Fibroblast of skin of left biceps (primary cell): ENCODE measurements at places on chromosomes 4 and X.
A peak's percentile ranks its signal among the peaks of the same experiment; 100 is the strongest.

- no peak for DNase-seq
These were observed 459.7 kb upstream of the TRAM1L1 start for GRCh38 chr4:117545039-117545438.

DNA sequence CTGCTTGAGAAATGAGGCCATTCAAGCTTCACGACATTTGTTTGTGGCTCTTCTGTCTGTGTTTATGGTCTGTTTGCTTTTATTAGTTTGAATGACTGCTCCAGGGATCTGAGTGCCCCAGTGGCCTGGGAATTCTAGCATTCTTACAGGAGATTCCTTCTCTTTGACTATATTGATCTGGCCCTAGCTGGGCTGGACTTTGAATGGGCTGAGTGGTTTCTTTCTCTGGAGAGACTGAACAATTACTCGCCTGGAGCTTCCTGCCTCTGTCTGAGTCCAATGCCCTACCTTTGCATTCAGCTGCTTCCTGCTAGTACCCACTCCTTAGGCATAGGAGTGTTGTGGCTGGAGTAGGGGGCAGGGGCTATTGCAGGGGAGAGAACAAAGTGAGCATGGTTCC, 51.2 kb upstream of the EDA start:
- no peak for DNase-seq

GRCh38 chrX:9775930-9776329, 10.3 kb upstream of the GPR143 start:
- no peak for DNase-seq

DNA sequence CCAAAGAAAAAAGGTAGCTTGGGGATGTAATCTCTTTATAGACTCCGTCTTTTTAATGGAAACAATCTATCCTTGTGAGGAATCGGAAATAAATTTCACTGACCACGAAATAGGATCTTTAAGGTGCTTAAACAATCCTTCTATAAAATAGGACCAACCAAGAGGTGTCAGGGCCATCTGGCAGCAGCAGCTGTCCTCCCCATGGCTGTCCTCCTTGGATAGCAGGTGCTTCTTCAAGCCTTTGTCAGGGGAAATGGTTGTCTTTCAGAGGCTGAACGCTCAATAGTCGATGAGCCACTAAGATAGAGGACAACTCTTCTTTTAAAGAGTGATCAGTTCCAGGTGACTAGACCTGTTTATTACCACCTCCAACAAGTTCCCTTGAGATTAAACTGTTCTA, 231.0 kb downstream of the ADGRL3 start:
- no peak for DNase-seq

DNA sequence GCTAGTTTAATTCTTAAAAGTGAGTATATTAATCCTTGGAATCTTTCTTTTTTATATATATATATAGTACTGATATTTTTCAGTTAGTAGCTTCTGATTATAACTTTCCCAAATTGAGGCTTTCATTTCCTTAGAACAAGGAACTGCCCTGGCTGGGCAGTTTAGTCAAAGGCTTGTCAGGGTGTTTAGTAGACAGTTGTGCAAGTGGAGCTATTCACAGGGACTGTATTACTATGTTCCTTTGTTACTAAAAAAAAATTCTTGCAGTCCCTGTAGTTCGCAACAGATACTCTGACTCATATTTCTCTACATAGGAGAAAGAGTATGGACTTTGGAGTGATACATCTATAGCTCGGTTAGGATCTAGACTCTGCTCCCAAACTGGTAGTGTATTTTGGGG, 20.8 kb downstream of the USO1 start:
- no peak for DNase-seq

DNA sequence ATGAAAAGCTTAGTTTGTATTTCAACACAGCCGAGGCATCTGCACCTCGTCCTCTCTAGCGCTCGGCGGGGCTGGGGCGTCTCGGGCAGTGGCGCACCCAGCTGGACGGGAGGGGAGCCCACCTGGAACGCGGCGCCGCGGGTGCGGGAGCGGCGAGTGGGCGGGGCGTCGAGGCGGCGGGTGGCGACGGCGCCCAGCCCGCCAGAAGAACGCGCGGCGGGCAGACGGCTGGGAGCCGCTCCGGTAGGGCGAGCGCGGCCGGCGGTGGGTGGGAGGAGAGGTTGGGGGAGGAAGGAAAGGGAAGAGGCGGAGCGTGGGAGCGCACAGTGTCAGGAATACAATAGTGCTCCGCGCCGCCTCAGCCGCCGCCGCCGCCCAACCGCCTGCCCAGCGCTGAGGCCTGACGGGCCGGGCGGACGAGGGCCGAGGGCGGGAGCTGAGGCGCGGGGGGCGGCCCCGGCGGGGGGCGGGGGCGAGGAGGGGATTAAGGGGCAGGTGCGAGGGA, at the start of gene JADE3:
TSS of gene JADE3 (plus strand) at position 324 of the 505 bp plus-strand sequence. CDS start 72,474 bp downstream, outside the sequence.
- DNase-seq: peak; percentile 32

GRCh38 chr4:157221895-157222770, 1.6 kb downstream of the GRIA2 start:
- DNase-seq: no peak

DNA sequence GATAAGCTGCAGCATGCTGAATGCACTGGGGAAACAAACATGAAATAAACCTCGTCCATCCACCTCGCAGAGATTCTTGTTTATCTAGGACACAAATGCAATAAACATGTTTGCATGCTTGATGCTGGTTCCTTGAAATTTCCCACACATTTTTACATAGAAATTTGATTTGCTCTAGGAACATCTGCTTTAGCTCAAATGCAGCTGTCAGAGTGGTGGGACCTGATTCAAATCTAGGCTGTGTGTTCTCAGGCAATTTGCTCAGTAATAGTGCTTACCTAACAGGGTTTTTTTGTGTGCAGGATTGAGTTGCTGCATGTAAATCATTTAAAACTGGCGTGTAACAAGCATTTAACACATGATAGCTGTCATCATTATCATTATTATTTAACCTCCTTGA, 293.1 kb downstream of the QDPR start:
- DNase-seq: no peak

GRCh38 chrX:70592091-70592490, 147.5 kb downstream of the DLG3 start:
- peak; percentile 0 for DNase-seq

GRCh38 chr4:184845367-184846021, 19.7 kb upstream of the ACSL1 start:
- DNase-seq: peak; percentile 33

GRCh38 chrX:143768976-143769375, 48.4 kb upstream of the SPANXN2 start:
- DNase-seq: no peak

GRCh38 chr4:25307596-25307995, 5.0 kb upstream of the ZCCHC4 start:
- no peak for DNase-seq

DNA sequence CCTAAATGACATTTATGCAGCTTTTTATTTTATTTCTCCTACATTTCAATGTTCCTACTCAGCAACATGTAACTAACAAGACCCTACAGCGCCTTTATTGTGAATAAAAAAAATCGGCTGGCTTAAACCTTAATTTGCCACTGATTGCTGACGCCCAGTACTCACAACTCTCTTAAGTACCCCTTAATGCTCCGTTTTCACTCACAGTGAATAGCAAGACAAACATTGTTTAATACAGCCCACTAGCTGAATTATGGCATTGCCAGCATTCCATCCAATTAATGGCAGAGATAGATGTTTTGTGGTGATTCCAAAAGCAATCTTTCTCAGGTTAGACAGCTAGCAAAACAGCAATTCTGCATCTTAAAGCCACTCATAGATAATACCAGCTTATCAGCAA, 61.1 kb downstream of the PPARGC1A start:
- no peak for DNase-seq

DNA sequence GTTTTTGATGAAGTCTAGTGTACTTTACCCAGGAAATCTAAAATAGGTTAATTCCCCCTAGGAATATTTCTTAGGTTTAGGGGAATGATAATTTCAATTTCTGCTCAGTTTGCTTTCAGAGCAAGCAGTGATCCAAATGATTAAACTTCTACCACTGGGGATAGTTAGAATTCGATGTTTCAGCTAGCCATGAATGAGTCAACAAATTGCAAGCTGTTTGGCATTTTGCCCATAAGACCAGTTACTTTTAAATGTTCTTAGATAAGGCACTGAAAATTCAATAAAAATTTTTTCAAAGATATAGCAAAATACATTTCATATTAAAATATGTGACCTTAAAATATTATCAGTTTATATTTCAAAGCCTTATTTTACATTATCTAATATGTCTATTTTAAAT, 993.6 kb downstream of the ARAP2 start:
- DNase-seq: no peak

- DNase-seq: no peak
These were observed 726.5 kb downstream of the FAM133A start for GRCh38 chrX:94400488-94400887.

DNA sequence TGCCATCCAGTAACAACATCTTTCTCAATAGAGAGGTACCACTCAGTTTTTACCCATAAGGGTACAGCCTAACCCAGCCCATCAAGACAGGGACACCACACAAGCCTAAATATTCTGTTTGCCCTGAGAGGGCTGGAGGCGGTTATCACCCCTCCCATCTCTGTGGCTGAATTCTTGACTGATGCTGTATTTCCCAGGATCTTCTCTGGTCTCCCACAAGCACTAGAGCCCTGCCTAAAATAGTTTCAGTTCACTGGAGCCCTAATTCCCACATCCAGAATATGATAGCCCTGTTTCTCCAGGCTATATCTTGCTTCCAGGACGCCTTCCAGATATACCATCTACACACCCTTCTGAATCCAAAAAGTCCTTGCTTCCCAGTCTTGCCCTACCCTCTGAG, 91.6 kb upstream of the NMU start:
- no peak for DNase-seq

DNA sequence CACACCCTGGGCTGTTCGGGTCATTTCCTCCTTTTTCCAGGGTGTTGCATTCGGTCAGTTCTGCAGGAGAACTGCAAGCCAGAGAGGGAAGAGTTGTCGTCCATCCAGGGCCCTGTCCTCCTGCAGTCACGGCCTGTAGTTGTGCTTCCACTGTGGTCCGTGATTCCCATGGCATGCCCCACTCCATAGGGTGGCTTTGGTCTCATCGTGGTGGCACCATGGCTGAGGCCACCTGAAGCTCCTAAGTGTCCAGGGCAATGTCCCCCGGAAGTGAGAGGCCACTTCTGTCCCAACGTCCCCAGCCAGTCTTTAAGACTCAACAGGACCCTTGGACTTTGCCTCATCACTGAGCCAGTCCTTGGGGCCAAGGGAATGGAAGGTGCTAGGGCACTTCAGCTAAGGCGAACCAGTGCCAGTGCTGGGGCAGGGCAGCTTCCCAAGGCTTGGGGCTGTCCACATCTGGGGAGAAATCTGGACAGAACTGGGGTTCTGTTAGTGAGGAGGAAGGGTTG, 83.7 kb downstream of the HTRA3 start:
- DNase-seq: no peak

DNA sequence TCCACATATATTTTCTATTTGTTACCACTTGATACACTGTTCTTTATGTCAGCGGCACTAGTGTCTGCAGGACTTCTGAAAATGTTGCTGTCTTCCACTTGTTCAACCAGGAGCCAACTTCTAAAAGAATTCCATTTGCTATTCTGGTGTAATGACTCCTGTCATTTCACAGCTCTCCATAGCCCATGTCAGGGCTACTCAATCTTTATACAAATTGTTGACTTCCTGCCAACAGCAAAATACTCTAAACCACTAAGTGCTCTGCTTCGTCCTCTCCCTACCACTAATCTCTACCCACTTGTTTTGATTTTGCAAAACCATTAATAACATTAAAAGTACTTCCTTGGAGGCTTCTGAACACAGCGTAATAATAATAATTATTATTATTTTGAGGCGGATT, 7.2 kb downstream of the CTSO start:
- DNase-seq: peak; percentile 36

DNA sequence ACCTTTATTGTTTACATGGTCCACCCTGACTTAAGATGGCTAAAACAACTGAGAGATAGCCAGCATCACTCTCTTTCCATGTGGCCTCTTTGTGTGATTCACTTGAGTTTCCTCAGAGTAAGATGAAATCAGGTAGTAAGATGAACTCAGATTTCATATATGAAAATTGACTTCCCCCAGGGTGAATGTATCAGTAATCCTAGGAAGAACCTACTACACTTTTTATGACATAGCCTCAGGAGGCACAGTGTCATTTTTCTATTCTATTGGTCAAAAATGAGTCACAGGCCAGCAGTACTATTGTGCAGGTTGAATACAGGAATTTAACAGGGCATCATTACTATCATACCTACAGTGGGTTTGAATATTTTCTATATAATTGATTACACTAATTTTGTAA, 14.6 kb upstream of the SULT1E1 start:
- DNase-seq: no peak
